Central memory CD4-positive, alpha-beta T cell (primary cell): ENCODE measurements at places on chromosomes 5 and 9.

DNA sequence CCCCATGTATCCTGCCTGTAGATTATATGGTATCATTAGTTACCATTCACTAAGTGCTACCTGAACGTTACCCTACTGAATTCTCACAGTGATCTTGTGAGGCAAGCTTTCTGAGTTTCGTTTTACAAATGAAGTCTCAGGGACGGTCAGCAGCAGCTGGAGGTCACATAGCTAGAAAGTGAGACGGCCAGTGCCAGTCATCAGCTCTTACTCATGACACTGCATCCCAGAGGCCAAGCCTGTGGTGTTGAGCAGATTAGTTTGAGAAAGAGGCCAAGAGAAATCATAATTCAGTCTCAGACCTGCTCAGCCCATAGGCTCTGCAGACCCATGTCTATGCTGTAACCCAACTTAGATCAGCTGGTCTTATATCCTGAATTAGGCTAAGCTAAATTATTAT is 95.7 kb upstream of the EGFLAM start:
- DNase-seq, result no peak

- no peak for DNase-seq
Measured at GRCh38 chr9:32472344-32472743, 53.7 kb downstream of the RIGI start.

DNA sequence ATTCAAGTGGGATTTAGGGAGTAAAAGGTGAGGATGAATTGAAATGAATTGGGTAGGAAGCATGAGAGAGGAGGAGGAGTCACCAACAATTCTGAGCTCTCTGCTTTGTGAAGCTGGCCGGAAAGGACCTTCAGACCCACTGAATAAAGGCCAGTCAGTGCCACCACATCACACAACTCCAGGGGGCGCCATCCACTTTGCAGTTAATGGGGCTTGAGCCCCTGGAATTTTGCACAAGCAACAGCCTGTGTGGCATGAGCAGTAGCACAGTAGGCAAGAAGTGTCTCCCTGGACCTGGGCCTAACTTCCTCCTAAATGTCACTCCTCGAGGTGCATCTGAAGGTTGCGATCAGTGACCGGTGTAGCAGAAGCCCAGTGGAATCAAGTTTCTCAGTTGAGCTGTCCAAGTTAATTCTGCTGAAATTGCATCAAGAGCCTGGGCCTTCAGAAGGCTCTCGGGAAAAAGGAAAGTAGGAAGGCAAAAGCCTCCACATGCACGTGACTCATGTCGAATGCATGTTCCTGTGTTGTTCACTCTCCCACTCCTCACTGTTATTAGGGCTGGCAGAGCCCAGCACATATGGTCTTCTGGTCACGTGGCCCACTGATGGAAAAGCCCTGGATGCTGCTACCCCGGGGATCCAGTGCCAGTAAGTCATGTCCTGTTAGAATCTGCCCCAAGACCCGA is 27.8 kb upstream of the GLIS3 start:
- DNase-seq, result no peak

DNA sequence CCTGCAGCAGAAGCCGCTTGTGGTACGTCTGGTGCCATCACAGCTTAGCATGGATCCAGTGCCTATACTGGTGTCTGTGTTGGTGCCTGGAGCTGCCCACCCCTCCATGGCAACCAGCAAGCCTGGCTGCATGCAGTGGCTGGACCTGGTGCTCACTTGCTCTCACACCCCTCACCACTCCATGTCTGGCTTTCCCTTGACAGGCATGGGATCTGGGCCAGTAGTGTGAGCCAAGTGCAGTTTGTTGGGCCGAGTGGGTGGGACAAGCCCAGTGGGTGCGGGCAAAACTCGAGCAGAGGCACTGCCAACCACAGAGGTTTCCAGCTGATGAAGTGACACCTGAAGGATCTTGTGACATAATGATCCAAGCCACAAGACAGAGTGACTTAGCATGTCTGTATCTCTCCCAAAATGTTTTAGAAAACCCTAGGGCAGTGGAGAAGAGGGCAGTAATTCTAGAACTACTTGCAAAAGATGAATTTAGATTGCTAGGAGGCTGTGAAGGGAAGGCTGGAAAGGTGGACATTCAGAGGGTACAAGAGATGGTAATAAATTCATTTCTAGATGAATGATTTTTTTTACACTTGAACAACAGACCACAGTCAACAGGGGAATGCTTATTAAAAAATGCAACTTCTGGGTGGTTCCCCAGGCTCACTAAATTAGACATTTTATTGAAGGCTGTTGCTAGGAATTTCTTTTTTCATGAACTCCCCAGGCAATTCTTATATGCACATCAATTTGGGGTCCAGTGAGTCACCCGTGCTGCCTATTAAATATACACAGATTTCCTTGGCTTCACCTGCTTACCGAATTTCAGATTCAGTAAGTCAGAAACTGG is 660.3 kb downstream of the TLR4 start:
- no peak for DNase-seq

- DNase-seq, result no peak
Measured at GRCh38 chr5:32735512-32735911, 24.4 kb downstream of the NPR3 start.

- no peak for DNase-seq
Measured at GRCh38 chr9:31034311-31034710, 1350.1 kb upstream of the ACO1 start.

- no peak for DNase-seq
Measured at GRCh38 chr5:41253109-41253508, 39.8 kb upstream of the C6 start.

GRCh38 chr9:82783045-82783444 is 279.9 kb downstream of the RASEF start:
- DNase-seq, result no peak

GRCh38 chr9:130854092-130854491 is 19.0 kb downstream of the ABL1 start:
- DNase-seq, result no peak

GRCh38 chr5:108636135-108636853 is 111.4 kb upstream of the FER start:
- DNase-seq, result no peak

DNA sequence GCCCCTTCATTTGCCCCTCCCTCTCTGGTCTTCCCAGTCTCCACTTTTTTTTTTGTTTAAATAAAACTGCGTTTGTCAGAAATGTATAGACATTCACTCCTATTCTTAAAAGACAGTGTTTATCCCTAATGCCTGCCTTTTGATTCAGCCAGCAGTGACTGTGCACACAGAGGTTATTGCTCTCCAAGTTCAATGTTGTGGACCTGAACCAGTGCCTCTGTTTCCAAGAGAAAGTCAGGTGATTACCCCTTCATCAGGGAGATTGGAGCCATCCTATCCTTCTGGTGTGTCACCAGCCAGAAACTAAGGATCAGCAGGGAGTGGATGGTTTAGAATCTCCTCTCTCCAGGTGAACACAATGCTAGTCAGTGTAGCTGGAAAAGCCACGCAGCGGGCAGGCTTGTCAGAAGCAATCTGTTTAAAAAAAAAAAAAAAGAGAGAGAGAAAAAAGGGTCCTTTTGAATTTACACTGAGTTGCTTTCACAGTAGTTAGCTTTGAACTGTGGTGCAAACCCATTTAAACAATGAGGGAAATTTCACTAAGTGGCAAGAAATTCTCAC is 167.5 kb upstream of the DMRT1 start:
- DNase-seq, result no peak

DNA sequence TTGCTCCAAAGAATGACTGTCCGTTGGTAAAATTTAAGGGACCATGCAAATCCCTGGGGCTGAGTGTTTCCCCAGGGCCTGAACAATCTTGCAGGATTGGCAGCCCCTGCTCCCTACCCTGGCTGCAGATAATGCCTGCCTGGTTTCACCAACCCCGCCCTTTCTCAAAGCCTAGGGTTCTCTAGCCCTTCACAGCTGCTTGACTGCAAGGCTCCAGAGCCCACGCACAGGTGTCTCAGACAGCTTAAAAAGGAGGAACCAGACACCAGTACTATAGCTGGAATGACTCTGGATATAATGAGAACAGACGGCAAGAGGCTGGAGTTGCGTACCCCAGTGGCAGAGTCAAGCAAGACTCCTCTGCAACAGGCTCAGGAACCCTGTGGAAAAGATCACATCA is 25.2 kb upstream of the TNIP1 start:
- DNase-seq, result no peak

GRCh38 chr5:162078805-162079204 is 11.2 kb downstream of the GABRG2 start:
- no peak for DNase-seq

DNA sequence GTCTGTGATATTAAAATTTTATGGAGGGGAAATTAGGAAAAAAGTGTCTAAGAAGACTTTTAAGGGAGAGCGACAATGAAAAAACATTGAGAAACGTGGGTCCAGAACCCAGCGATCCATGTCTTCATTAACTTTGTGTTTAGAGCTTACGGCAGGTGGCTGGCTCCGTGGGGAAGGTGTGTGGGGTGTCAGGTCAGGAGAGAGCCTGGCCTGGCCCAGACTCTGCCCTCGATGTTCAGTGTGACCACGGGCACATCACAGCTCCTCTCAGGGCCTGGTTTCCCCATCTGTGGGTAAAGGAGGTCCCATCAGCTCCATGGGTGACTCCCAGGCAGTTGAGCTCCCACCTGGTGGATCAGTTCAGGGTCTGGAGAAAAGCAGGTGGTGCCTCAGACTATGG is 22.1 kb downstream of the DAB2IP start:
- DNase-seq, result no peak

- no peak for DNase-seq
Measured at GRCh38 chr5:139903450-139903794, 107.8 kb downstream of the PSD2 start.

GRCh38 chr9:129596541-129597331 is 24.2 kb downstream of the C9orf50 start:
- no peak for DNase-seq

- DNase-seq, result no peak
Measured at GRCh38 chr9:92384375-92384774, 20.0 kb downstream of the OGN start.

DNA sequence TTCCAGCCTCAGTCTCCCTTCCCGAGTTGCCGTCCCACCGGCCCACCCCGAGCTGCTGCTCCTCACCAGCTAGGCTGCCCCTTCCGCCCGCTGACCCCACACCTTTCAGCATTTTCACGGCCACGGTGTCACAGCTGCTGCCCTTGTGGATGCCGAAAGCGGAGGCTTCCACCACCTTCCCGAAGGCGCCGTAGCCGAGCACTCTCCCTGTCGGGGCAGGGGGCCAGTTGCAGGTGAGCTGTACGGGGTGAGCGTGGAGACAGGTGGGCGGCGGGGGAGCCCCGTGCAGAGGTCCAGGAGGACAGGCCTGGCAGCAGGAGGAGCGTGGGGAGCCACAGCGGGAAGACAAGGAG is 28.2 kb upstream of the SCGB3A1 start:
- no peak for DNase-seq

- no peak for DNase-seq
Measured at GRCh38 chr9:78714576-78714975, 417.7 kb downstream of the PSAT1 start.

- DNase-seq, result no peak
Measured at GRCh38 chr9:20236676-20237075, 385.6 kb downstream of the MLLT3 start.

GRCh38 chr5:66015196-66015960 is 89.0 kb downstream of the ERBIN start:
- no peak for DNase-seq

- no peak for DNase-seq
Measured at GRCh38 chr5:154228696-154229095, 38.2 kb downstream of the GALNT10 start.

- no peak for DNase-seq
Measured at GRCh38 chr9:19913151-19913550, 124.3 kb upstream of the SLC24A2 start.

GRCh38 chr5:77486344-77486962 is 5.7 kb downstream of the WDR41 start:
- no peak for DNase-seq

DNA sequence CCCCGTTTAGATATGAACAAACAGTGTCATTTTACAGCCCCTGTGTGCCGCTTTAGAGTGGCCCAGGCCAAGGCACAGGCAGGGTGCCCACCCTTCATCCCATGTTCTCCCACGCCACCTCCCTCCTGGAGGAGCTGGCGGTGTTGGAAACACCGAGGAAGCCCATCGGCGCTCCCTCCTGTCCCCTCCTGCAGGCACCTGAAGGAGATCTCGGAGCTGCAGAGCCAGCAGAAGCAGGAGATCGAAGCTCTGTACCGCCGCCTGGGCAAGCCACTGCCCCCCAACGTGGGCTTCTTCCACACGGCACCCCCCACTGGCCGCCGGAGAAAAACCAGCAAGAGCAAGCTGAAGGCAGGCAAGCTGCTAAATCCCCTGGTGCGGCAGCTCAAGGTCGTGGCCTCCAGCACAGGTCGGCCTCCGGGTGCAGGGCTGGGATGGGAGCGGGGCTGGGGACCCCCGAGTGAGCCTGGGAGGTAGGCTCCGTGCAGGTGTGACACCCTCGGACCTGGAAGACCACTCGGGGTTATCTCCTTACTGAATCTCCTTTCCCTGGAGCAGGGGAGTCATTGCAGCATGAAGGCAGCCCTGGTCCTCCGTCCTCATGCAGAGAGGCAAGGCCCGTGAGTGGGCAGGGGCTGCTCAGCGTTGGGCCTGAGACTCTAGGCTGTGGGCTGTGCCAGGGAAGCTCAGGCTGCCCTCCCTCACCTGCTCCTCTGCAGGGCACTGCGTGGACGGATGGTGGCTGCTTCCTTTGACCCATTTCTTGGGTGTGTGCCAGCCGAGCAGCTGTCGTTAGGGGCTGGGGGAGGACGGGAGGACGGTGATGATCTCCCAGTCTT is 113.9 kb downstream of the WNK2 start:
- no peak for DNase-seq

DNA sequence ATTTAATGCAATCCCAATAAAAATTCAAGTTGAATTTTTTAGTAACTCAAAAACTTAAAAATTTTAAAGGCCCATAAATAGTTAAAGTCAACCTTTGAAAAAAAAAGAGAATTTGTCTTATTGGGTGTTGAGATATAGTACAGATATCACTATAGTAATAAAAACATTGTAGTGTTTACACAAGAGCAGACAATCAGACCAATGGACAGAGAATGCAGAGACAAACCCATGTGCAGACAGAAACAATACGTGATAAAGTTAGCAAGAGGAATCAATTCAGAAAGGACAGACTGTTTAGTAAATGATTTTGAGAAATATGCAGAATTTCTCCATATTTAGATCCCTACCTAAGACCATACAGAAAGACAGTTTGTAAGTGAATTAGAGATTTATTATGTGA is 33.9 kb downstream of the GOLGA1 start:
- no peak for DNase-seq

DNA sequence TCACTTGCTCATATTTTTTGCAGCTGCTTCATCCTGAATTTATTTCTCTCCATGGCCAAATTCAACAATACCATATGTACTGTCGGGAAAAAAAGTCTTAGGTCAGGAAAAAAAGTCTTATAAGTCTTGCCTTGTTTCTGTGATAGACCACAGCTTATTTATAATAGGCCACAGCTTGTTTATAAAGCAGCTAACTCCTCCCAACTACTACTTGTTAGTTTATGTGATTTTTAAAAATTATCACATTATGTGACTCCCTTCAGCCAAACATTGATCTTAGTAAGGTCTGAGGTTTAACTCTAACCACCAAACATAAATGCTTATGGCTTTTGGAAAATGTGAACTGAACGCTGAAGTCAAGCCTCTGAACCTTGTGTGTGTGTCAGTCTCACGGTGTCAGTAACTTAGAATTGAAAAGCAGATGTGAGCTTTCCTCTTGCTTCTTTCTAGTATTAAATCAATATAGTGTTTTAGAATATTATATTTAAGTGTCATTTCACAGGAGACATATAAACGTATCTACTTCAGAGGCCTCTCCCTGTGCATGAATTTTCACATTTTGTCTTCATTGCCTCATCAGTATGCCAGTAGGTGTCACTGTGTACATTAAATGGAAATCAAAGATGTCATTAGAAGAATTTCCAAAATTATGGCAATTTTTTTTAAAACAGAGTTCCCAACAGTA is 51.3 kb downstream of the SNX24 start:
- no peak for DNase-seq

GRCh38 chr5:98999631-99000030 is 70.8 kb upstream of the CHD1 start:
- DNase-seq, result no peak
